CD4-positive, alpha-beta memory T cell (primary cell): ENCODE measurements at places on chromosomes 11 and 22. TPM values are rescaled to one million over a fixed set of nuclear protein-coding genes. Genes with fewer than 3 reads are reported as not detected.

Gene CCDC88B
- total RNA-seq = 68.3 TPM

Gene DEUP1
- not detected for total RNA-seq

Gene SYT7
- total RNA-seq = not detected

Gene NOL12
- total RNA-seq = 50.3 TPM

Gene GLB1L2
- total RNA-seq = 1.2 TPM

Gene RBMXL2
- not detected for total RNA-seq

Gene ASCL2
- 0.29 TPM for total RNA-seq

Gene SYCE3
- not detected for total RNA-seq

Gene ELFN2
- 0.55 TPM for total RNA-seq

Gene LSP1
- 324 TPM for total RNA-seq

Gene RASGRP2
- 440 TPM for total RNA-seq

Gene OR52E4
- not detected for total RNA-seq

Gene OVOL1
- total RNA-seq = not detected

Gene WBP2NL
- total RNA-seq = 5.4 TPM

Gene VPREB1
- not detected for total RNA-seq

Gene HTR3B
- not detected for total RNA-seq

Gene TNRC6B
- total RNA-seq = 155 TPM

Gene PATE4
- total RNA-seq = not detected

Gene NXPE4
- total RNA-seq = not detected

Gene DESI1
- 26.2 TPM for total RNA-seq

Gene HBB
- 0.61 TPM for total RNA-seq

Gene TMEM45B
- 30.8 TPM for total RNA-seq

Gene OR52I2
- not detected for total RNA-seq

Gene YAP1
- total RNA-seq = 0.44 TPM

Gene PPFIBP2
- 22.0 TPM for total RNA-seq

Gene MRGPRE
- not detected for total RNA-seq

Gene FAM76B
- 60.5 TPM for total RNA-seq

Gene SCN2B
- not detected for total RNA-seq

Gene ACR
- total RNA-seq = not detected

Gene GVQW3
- total RNA-seq = 8.7 TPM

Gene C1QTNF6
- total RNA-seq = 24.8 TPM

Gene SWAP70
- total RNA-seq = 4.7 TPM

Gene IRAG1
- not detected for total RNA-seq

Gene CYP2R1
- total RNA-seq = 12.1 TPM

Gene MB
- not detected for total RNA-seq

Gene MIOX
- total RNA-seq = not detected

Gene PDE3B
- 219 TPM for total RNA-seq

Gene IMMP1L
- 16.3 TPM for total RNA-seq

Gene GAS2L1
- 0.47 TPM for total RNA-seq

Gene APOA1
- 0.75 TPM for total RNA-seq

Gene HORMAD2
- not detected for total RNA-seq

Gene CNTF
- 2.6 TPM for total RNA-seq

Gene RAB3IL1
- total RNA-seq = 0.44 TPM

Gene POTEH
- total RNA-seq = not detected
